ENCODE measurements at places on chromosomes 7 and 10.

GRCh38 chr7:45978731-45979211 is 57.7 kb upstream of the IGFBP3 start:
- no peak for DNase-seq

DNA sequence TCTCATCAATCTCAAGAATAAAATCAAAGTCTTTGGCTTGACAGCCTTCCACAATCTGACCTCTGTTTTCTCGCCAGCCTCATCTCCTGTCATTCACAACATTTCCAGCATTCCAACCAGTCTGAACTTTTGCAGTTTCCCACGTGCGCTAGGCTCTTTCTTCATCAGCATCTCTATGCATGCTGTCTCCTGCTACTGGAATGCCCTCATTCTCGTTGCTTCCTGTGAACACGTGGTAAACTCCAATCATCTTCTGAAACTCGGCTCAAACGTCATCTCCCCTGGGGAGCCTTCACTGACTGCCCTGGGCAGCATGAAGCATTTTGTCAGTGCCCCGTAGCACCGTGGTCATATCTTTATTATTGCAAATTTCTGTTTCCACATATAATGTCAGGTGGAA is 12.2 kb upstream of the RSBN1L start:
- no peak for DNase-seq

DNA sequence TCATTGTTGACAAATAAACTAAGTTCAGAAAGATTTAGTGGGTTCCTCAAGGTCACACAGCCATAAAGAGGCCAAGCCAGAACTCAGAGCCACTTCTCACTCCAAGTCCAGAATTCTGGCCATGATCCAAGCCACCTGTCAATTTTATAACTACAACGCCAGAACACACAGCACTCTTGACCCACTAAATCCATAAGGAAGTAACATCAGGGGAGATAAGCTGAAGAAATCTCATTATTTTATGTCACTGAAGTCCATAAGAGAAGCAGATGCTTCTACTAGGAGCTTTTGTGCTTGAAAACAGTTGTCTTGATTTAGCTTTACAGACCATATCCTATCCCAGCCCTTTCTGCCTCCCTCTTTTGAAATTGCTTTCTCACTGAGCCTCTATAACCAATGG is 15.9 kb downstream of the ADAM12 start:
- DNase-seq = no peak

- no peak for DNase-seq
Measured at GRCh38 chr7:159064816-159065510, 79.7 kb downstream of the VIPR2 start.

DNA sequence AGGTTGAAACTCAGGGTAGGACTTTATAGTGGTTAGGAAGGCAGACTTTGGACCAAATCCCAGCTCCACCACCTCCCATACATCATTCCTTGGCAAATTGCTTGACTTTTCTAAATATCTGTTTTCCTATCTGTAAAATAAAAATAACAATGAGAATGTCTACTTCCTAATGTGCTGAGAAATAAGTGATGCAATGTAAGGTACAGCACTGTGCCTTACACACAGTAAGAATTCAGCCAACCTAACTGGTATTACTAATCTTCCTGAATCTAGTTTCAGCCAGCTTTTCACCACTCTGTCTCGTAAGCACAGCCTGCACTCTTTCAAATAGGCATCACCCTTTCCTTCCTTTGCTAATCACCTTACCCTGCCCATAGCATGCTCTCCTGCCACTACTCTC is 9.7 kb downstream of the PRLHR start:
- DNase-seq = no peak

DNA sequence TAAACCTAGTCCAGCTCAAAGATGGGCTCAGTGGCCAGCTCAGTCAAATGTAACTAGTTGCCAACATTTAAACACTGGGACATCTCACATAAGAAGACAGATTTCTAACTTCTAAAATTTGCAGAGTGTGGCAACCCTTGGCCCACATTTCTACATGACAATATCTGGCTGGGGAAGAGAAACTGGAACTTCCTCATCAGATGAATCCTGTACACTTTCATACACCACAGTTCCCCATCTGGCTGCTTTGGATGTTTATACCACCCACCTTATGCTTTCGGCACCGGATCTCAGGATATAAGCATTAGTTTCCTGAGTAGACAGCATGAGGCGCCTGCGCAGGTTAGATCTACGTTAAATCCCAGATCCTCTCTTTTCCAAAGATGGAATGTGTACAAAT is 199.3 kb downstream of the PRKG1 start:
- no peak for DNase-seq

GRCh38 chr7:137820677-137821420 is 25.9 kb downstream of the DGKI start:
- no peak for DNase-seq

DNA sequence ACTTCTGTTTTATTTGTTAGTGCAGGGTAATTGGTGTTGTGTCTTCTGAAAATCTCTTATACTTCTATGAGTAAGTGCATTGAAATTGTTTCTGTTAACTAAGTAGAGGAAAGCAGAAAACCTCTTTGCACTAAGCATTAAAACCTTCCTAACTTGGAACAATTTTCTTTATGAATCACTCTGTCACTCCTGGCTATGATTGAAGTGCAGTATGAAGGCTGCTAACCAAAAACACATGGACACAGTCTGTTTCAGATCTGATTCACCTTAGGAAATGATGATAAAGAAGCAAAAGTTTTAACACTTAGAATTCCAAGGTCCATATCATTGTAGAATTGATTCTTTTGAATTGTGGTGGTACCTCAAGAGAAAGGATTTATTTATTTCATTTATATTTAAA is 41.9 kb downstream of the MET start:
- DNase-seq = no peak

GRCh38 chr10:62652114-62652513 is 152.4 kb upstream of the ADO start:
- no peak for DNase-seq

GRCh38 chr7:128835790-128836641 is 5.8 kb downstream of the FLNC start:
- DNase-seq = no peak

- no peak for DNase-seq
Measured at GRCh38 chr7:102119925-102120324, 166.7 kb upstream of the SH2B2 start.

DNA sequence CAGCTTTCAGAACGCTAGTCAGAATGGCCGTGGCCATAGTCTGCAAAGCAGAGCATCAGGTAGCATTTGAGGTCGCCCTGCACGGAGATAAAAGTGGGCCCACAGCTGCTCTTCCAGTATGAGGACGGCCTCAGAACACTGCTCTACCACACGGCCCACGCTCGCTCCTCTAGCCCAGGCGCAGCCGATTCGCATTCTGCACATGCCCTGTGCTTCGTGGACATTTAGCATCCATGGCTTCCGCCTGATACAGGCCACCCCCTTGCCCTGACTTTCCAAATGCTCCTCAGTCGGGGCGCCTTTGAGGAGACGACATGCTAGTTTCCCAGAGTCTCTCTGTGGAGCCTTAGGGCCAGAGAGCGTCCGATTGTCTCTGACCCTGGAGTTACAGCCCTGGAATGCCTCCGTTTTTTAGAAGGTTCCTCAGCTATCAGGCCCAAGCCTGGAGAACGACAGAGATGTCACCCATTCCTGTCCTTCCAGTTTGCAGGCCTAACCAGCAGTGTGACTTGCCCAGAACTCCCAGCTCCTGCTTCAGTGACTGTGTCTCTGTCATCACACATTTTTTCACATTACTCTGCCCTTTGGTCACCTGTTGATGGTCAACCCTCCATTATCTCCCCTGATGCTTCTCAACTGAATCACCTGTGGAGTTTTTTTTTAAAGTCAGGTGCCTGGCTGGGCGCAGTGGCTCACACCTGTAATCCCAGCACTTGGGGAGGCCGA is 14.3 kb downstream of the STRA8 start:
- DNase-seq = no peak

DNA sequence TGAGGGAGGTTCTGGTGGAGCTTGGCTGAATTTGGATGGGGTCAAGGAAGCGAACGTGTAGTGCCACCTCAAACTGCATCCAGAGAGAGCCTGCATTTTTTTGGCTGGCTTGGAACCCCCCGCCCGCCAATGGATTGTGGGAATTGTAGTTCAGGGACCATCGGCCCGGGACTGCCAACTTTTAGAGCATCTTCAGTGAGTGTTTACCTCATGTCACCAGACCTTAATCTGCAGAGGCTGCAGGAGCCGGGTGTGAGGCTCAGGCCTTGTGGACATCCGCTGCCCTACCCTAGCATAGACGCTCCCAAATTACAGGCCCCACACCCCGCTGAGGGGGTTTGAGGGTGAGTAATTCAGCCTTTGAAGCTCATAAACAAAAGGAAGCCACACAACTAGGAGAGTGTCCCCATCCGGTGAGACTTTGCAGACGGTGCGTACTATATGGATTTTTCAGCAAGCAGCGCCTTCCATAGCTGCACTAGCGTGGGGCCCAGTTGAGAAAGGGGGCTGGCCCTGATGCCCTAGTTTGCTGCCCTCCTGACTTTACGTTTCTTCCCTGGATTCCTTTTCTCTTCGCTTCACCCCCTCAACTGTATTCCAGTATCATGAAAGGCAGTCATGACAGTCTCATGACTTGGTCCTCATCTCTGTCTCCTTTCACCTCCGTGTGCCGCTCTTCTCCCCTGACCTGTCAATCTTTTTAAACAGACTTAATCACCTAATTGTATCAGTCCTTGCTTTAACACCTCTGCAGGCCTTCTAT is 717 bp downstream of the CNPY4 start:
- DNase-seq = no peak

- DNase-seq = no peak
Measured at GRCh38 chr10:4704034-4704545, 121.9 kb upstream of the AKR1E2 start.

DNA sequence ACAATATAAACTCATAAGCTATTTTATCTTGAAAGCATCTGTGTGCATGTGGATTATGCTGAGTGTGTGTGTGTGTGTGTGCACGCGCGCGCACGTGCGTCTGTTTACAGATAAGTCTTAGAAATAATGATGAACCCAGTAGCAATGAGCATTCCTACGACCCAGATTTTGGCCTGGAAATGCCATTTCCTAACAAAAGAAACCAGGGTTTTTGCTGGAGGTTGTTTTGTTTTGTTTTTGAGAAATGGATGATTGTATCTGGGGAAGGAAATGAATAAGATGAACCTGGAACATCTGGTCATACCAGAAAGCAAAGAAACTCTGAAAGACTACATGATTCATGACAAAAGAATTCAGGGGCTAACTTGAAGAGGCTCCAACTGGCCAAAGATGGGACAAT is 22.1 kb upstream of the LMOD2 start:
- DNase-seq = no peak

DNA sequence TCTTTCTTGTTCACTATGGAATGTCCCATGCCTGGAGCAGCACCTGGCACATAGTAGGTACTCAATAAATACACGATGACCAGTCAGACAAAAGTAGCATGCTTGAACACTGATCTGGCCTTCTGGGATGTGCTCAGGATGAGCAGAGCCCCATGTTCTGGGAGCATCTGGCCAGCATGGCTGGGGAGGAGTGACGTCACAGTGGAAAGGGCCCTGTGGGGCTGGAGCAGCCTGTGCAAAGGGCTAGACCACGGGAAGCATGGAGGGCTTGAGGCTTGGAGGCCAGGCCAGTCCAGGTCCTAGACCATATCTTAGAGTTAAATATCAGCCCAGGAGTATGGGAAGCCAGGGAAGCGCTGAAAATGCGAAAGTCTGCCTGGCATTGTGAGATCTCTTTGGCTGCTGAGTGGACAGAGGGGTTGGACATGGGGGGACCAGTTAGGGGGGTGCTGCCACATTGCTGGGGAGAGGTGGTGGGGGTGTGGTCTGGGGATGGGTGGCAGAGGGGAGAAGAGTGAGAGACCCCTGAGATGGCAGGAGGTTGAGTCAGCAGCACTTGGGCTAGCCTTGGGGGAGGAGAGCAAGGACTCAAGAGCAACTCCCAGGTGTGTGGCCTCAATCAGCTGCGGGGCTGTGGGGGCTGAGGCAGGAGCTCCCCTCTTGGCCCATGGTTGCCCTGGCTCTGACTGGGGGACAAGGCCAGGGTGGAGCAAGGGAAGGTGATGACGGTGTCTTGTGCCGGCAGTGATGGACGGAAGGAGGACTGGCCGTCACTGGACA is 34.9 kb downstream of the ZCCHC24 start:
- DNase-seq = no peak

GRCh38 chr10:99732033-99732842 is at the start of the genes COX15 and CUTC:
Gene COX15, minus strand, starts transcription at chr10:99732127. Its CDS starts 78 bp downstream, at chr10:99732049.
Gene CUTC, plus strand, starts transcription at chr10:99732234. Its CDS starts 115 bp downstream, at chr10:99732349.
- peak; percentile 40 for DNase-seq

- DNase-seq = no peak
Measured at GRCh38 chr7:156017431-156017830, 205.2 kb upstream of the SHH start.

DNA sequence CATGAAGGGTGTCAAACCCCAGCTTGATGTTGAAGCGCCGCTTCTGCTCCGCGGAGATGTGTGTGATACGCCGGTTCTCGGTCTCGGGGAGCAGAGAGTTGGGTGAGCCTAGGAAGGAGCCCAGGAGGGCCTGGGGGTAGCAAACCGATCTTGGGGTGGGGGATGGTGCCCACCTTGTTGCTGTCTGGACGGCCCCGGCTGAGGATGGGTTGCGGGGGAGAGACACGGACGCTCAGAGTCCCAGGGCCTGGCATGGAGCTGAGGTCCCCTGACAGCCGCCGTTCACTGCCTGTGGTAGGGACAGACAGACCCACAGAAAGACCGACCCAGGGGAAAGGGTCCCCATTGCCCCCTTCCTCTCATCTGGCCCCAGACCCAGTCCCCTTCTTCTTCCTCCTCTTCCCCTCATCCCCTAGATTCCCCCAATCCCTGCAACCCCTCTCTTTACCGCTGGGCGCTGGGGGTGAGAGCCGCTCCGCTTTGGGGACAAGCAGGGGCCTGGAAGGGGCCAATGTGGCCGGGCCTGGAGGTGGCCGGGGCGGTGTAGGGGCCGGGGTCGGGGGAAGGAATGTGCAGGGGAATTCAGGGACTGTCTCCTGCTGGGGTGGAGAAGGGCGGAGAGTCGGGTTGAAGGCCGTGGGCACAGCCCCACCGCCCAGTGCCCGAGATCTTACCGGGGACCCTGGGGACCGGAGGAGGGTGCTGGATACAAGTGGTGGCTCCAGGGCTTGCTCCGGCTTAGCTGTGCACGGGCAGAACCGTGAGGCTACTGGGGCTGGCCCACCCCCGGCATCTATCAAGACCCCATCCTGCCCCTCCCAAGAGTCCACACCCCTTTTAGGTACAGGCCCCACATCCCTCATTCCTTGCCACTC is 18.0 kb upstream of the TBL2 start:
- no peak for DNase-seq

- no peak for DNase-seq
Measured at GRCh38 chr7:22793593-22794462, 28.8 kb downstream of the TOMM7 start.

DNA sequence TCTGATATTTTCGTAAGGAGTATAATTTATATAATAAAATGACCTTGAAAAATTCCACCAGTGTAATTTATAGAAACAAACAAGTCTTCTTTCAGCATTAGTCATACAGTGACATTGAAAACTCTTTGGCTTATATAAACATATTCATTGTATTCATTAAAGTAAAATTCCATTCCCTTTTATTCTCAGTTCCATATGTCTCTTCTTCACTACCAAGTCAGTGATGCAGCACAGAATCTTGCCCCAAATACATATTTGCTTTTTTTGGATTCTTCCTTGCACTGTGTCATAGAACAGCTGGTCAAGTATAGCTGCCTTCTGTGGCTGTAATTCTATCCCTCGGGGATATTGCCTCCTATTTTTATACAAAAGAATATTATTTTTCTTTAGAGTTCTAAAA is 884.5 kb upstream of the POT1 start:
- DNase-seq = no peak

Data from SIG-M5 (cell line).